ENCODE measurements at places on chromosomes 7 and 10.

- DNase-seq = no peak
These were observed 112.3 kb downstream of the HPSE2 start for GRCh38 chr10:99123336-99123735.

DNA sequence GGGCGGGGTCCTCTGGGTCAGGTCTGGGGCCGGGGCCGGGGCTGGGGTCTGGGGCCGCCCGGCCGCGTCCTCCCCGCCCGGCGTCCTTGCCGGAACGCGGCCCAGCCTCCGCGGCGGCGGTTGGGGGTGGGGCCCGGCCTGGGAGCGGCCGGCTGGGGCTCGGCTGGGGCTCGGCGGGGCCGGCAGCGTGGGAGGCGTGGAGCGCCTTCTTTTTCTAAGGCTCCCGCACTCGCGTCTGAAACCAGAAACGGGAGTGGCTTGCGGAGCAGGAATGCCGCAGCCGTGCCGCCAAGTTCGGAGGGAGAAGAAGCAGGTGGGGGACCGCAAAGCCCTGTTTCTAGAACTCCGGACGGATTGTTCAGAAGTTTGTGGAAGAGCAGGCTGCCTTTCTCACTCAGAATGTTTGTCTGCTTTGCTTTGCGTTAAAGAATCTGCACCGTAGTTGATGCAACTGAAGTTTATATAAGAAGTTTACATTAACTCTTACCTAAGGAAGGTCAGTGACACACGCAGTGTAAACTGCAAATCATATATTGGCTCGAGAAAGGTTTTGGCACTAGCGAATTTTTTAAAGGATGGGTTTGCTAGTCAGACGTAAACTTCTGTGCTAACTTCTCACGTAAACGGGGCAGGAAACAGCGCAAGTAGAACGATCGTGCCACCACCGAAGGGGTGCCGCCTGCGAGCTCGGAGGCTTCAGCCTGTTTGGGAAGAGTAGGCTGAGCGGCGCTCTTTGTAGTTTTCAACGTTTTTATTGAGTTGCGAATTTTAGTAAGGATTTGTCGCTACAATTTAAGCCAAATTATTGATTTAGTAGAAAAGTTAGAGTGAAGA lies 729 bp downstream of the DNAJB6 start:
- no peak for DNase-seq

DNA sequence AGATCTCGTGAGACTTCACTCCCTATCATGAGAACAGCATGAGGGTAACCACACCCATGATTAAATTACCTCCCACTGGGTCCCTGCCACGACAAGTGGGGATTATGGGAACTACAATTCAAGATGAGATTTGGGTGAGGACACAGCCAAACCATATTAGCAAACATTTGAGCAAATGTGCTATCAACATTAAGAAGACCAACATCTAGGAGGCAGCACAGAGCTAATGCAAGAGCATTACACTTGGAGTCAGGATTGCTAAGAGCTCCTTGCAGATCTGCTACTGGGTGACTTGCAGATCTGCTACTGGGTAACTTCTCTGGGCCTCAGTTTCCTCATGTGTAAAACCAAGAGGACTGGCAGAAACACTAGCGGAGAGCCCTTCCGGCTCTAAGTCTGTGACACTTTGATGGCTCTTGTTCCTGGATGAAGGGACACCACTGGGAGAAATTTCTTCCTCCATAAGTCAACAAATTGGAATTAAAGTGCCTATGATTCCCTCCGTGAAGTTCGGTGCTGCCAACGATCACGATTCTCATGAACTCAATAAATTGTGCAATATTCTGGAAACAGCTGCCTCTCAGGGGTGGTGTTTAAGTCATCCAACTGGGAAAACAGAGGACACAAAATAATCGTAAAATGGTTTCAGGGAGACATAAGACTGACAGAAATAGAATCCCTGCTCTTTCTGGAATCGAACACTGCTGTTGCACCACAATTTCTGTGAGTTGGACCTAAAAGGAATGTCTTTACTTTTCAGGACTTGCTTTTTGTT lies 115.8 kb upstream of the ITGB1 start:
- DNase-seq = no peak

- DNase-seq = no peak
These were observed 24.3 kb upstream of the DNA2 start for GRCh38 chr10:68496072-68496471.

DNA sequence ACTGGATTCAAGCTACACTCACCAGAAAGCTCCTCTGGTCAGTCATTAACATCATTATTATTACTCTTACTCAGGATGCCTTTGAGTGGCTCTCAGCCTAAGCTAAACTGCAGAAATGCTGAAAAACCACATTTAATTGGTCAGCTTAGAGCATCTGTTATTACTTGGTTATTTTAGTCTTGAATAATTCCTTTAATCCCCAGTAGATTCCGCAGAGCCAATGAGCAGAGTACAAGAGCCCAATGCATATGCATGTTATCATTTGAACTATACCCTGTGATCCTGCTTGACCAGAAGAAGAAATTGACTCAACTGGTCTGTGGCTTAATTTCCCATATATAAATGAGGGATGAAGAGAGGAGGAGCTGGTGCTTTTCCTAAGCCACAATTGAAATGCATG lies 417.6 kb upstream of the C7orf33 start:
- DNase-seq = no peak
